ENCODE measurements at places on chromosomes 5 and 9.

GRCh38 chr9:138112791-138113600 is 235.4 kb downstream of the CACNA1B start:
- DNase-seq, result no peak

DNA sequence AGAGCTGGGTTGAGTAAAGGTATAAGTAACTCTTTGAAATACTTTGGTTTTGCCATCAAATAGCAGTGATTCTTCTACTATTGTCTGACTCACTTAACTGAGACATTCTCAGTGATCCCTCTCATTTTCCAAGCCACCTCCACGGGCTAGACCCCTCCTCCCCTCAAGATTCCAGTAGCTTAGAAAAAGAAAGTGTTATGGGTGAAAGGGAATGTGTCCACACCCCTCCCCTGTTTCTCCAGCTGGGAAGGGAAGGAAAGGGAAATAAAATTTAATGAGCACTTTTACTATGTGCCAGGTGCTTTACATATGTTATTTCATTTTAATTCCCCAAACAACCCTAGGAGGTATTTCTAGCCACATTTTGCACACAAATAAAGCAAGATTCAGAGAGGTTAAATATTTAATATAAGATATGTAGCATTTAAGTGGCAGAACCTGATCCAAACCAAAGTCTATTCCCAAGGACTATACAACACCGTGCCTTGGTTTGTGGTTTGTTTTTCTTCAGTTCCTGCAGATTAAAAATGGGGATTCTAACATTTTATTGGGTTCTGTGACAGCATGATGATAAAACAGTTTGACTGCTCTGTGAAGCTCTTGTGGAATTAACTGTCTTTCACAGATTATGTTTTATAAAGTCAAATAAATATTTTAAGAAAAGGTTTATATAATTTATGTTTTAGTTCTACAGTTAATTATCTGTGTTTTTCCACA is 135.9 kb downstream of the ZSWIM6 start:
- DNase-seq, result no peak

DNA sequence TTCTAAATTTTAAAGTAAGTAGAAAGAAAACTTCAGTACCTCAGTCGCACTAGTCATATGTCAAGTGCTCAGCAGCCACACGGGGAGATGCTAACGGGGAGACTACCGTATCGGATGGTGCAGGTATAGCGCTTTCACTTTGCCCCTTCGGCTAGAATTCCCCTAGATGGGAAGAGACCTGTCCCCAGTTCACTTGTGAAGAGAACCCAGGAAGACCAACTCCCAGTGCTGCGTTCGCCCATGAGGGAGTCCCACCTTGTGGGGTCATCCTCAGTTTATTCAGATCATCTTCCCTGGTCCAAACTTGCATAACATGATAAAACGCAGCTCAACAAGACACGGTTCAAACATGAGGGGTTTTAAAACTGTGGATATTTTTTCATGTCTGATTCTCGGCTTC is 87.3 kb downstream of the LHFPL2 start:
- no peak for DNase-seq

- DNase-seq, result peak; percentile 19
Observed at GRCh38 chr9:87445646-87446045, 52.0 kb upstream of the DAPK1 start.

- no peak for DNase-seq
Observed at GRCh38 chr9:128192601-128193371, 1.4 kb upstream of the CIZ1 start.

- no peak for DNase-seq
Observed at GRCh38 chr5:119367502-119368237, 11.9 kb downstream of the TNFAIP8 start.

DNA sequence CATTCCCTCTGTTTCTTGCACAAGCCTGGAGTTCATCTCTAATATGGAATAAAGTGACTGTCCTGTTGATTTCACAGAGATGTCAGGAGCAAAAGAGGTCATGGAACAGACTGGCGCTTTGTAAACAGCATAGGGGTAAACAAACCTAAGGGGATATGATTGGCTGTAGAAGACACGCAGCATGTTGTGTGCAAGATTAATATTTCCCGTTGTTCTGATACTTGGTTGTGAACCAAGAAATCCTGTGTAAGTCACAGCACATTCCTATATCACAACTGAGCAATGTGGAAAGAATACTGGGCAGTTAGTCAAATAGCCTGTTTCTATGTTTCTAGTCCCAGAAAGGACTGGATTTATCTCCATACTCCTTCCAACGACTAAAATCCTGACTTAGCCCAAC is 3.2 kb downstream of the ADAMTS12 start:
- no peak for DNase-seq

DNA sequence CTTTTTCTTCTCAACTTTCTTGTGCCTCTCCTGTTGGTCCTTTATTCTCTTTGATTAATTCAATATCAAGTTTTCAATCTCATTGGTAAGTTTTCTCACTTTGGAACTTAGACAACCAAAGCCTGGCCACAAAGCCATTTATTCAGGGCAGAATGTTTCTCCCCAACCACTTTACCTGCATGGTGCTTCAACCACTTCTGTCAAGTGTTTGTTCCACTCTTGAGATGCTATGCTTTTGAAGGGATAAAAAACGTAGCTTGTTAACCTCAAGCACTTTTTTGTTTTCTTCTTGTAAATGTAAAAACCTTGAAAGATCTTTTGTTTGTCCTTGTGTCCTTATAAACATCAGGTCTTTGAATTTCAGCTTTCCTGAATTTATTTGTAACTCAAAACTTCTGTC is 966.7 kb downstream of the MAT2B start:
- no peak for DNase-seq

DNA sequence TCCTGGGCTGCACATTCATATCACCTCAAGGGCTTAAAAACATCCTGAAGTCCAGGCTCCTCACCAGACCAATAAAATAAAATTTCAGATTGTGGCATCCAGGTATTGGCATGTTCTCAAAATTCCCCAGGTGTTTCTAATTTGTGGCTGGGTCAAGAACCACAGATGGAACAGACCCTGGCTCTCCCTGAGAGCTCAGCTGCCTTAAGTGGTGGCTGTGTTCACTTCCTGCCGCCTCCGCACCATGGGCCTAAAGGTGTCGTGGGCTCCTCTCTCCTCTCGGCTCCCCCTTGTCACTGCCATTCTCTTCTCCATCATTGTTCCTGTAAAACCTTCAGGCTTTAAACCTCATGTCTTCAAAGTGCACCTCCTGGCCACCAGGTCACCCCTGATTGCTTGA is 17.8 kb upstream of the CCNJL start:
- DNase-seq, result no peak

DNA sequence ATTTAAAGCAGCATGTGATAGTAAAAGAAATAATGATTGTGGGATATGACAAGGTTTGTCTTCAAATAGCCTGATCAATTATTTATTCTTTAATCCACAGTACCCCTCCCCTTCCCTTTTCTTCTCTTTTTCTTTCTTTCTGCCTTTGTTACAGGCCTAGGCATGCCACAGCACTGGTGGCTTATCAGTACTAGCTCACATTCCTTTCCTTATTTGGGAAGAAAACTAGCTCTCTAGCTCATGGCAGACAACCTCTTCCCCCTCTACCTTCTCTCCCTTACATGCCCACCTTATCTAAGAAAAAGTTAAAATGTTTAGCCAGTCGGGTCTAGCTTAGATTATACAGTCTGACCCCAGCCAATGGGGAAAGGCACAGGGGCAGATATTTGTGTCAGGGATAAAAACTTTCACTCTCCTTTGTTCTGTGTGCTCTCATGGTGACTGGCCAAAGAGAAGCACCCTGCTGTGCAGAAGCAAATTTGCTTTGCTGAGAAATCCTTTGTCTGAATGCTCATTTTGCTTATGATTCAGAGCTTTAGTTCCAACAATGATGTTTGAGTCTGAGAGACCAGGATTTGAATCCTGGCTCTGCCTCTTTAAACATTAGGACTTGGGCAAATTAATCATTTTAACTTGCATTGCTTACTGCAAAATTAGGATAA is 75.8 kb upstream of the CDH12 start:
- DNase-seq, result no peak

DNA sequence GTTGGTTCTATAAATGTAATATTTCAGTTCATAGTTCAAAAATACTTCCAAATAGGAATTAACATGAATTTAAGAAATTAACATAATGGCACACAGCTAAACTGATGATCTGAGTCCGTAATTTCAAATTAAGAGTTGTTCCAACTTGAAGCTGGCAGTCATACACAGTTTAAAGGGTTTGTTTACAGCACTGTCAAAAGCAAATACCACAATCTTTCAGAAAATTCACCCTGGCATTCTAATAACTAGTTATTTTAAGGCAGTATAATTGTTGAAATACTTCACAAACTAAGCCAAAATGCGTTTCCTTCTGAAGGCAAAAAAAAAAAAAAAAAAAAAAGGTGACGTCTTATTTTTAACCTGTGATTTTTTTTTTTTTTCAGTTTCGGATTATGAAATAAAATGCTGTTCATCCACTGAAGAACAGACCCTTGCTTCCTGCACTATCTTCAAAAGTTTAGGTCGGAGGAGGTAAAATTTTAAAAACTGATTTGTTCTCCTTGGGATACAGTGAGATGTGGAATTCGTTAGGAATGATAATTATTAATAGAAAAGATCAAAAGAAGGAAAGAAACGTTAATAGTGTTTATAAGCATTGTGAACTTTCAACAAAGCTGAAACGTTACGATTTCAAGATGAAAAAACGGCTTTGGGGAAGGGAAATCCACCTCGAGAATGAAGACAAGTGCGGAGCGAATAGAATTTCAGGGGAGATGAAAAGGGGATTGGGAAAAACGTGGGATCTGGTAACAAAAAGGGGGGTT is 850 bp downstream of the IL6ST start:
- no peak for DNase-seq

GRCh38 chr5:33958176-33958575 is 22.0 kb downstream of the RXFP3 start:
- DNase-seq, result no peak

DNA sequence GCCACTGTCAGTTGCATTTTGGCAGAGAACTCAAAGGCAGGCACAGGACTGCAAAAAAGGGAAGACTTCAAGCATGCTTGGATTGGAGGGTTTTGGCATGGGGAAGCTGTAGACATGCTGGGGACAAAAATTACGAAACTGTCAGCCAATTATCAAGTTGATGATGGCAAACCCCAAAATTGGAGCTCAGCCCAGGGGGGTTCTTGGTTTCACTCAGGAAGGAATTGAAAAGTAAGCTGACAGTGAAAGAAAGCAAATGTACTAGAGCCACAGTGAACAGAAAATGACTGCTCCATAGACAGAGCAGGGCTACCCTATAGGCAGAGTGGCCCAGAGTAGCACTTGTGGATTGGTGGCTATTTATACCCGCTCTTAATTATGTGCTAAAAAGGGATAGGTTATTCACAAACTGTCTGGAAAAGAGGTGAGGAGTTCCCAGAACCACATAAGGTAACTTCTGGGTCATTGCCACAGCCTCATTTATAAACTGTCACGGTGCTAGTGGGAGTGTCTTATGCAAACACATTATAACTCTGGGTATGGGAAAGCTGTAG is 14.6 kb upstream of the CFAP95 start:
- no peak for DNase-seq

GRCh38 chr9:91141407-91141965 is 220.2 kb downstream of the AUH start:
- DNase-seq, result no peak

GRCh38 chr5:139900546-139901250 is 105.1 kb downstream of the PSD2 start:
- DNase-seq, result no peak

- DNase-seq, result no peak
Observed at GRCh38 chr5:172493002-172493401, 38.7 kb upstream of the SH3PXD2B start.

GRCh38 chr5:16853518-16853917 is 82.6 kb downstream of the MYO10 start:
- DNase-seq, result no peak

DNA sequence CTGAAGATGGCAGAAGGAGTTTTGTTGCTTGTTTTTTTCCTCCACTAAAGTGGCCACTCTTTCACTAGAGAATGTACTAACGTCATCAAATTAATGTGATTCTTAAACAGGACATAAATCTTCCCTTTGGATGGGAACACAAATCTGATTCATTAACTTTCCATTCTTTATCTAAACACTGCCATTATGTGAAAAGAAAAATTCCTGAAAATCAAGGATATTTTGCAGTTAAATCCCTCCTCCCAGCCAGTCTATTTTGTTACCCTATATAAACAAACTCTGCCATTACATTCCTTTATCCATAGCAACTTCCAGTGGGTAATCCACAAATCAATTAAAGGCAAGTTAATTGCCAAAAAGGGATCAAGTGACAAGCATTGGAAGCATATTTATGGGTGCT is 546.5 kb downstream of the PDE4D start:
- no peak for DNase-seq

DNA sequence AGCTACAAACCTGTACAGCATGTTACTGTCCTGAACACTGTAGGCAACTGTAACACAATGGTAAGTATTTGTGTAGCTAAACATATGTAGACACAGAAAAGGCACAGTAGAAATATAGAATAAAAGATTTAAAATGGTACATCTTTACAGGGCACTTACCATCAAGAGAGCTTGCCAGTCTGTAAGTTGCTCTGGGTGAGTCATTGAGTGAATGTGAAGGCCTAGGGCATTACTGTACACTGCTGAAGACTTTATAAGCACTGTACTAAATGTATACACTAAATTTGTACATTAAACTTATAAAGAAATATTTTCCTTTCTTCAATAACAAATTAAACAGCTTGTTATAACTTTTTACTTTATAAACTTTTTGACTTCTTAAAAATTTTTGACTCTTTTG is 20.5 kb downstream of the ADRB2 start:
- no peak for DNase-seq

- no peak for DNase-seq
Observed at GRCh38 chr5:91684625-91685024, 301.5 kb upstream of the ARRDC3 start.

GRCh38 chr9:114823441-114823840 is 17.6 kb upstream of the TNFSF15 start:
- DNase-seq, result no peak

- DNase-seq, result no peak
Observed at GRCh38 chr5:160061770-160062169, 52.8 kb downstream of the TTC1 start.

GRCh38 chr5:4927097-4927496 is 213.0 kb upstream of the ADAMTS16 start:
- no peak for DNase-seq

DNA sequence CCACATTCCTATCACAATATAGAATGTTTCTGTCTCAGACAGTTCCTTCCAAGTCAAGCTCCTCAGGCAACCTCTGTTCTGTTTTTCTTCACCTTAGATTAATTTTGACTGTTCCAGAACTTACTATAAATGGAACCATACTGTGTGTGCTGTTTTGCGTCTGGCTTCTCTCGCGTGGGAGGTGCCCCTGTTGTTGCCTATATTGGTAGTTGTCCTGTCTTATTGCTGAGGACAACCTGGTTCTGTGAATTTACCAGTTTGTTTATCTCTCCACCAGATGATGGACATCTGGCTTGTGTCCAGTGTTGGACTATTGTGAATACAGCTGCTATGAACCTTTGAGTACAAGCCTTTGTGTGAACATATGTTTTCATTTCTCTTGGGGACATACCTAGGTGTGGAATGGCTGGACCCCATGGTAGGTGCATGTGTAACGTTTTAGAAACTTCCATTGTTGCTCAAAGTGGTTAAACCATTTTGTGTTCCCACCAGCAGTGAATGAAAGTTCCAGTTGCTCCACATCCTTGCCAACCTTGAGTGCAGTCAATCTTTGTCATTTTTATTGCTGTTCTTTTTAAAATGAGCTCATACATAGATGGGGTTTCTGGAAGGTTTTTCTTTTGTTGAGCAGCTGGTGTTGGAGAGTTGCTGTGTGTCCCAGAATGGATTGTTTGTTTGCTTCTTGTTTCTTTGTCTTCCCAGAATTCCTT is 18.1 kb downstream of the HMCN2 start:
- no peak for DNase-seq

Measured in activated CD4-positive, alpha-beta T cell treated with anti-CD3 and anti-CD28 coated beads, Interleukin-2, amount 50 U/mL, for 48 hours (primary cell).